ENCODE measurements at places on chromosomes 3 and 15. TPM values are rescaled to one million over a fixed set of nuclear protein-coding genes. Genes with fewer than 3 reads are reported as not detected.
A peak's percentile ranks its signal among the peaks of the same experiment; 100 is the strongest.

The MYRIP gene
- 12.0 TPM for total RNA-seq

The TERB2 gene
- total RNA-seq, result not detected

DNA sequence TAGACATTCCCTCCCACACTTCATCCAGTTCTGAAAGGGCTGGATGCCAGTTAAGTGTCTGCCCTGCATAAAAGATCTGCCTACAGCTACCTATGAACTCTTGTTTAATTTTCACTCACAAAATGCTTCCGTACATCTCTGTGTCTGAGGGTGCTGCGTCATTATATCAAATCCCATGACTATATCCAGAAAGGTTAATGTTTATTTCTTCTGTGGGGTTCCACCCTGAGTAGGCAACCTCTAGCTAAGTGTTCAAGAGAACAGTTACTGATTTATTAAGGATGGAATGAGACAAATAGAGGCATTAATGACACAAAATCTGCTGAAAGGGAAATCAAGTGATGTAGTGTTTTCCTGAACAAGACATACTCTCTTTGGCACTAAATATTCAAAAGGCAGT is 220.2 kb downstream of the MTHFS start:
- no peaks in the 10 kb centered on the region for H3K36me3 ChIP-seq
- no peaks in the 10 kb centered on the region for H3K27me3 ChIP-seq
- DNase-seq, result no peak

- DNase-seq, result no peak
- no peak overlapping the region for H3K27ac ChIP-seq
- H3K27me3 ChIP-seq, result no peaks in the 10 kb centered on the region
- no peaks in the 10 kb centered on the region for H3K36me3 ChIP-seq
- H3K4me1 ChIP-seq, result no peaks in the 10 kb centered on the region
Measured at GRCh38 chr3:87801409-87801808, 257.4 kb downstream of the CGGBP1 start.

DNA sequence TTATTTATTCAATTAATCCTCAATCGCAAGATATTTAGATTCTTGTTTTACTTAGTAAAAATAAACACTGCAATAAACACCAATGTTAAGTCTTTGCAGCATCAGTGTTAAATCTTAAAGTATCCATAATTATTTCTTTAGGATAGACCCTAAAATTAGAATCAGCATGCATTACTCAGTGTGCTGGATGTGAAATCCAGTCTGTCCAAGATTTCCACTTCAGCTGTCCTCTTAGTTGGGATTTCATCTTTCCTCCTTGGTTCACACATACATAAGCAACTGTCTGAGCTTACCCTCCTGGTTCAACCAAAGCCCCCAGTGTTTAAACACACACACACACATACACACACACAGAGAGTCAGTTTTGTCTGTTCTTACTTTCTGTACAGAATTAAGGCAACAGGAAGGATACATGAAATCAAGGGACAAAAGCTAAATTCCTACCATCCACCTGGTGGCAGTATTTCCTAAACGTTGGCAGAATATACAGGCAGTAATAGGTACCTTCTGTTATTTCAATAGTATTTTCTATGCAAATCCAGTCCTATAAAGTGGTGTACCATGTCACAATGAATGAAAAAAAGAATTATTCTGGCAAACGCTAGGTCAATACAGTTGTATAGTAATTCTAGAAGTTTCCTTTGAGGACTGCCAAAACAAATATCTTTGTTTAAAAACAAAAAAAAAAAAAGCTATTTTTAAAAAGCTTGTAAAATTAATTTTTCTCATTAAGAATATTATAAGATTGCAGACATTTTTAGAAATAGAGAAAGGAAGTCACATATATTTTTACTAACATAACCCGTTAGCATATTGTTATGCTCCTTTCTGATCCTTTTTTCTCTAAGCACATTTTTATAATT is 27.3 kb upstream of the DMXL2 start:
- no peak for DNase-seq
- H3K27ac ChIP-seq, result no peak overlapping the region
- H3K27me3 ChIP-seq, result no peaks in the 10 kb centered on the region
- H3K36me3 ChIP-seq, result no peaks in the 10 kb centered on the region
- H3K4me3 ChIP-seq, result no peak overlapping the region

DNA sequence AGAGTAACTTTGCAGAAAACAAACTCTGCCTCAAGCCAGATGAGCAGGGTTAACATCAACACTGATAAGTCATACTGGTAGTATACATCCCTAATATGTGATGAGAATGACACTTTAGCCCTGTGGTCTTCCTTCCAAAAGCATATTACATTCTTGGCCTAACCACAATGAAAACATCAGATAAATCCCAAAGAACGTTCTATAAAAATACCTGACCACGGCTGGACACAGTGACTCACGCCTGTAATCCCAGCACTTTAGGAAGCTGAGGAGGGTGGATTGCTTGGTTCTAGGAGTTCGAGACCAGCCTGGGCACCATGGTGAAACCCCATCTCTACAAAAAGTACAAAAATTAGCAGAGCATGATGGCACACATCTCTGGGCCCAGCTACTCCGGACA is 4.7 kb downstream of the TMCC1 start:
- DNase-seq, result no peak
- H3K4me1 ChIP-seq, result no peaks in the 10 kb centered on the region
- H3K36me3 ChIP-seq, result no peaks in the 10 kb centered on the region
- peak overlapping the region; percentile 18 for H3K27ac ChIP-seq
- no peak overlapping the region for H3K4me3 ChIP-seq

- no peaks in the 10 kb centered on the region for H3K4me1 ChIP-seq
- H3K4me3 ChIP-seq, result no peak overlapping the region
- DNase-seq, result no peak
- H3K27ac ChIP-seq, result no peak overlapping the region
- no peaks in the 10 kb centered on the region for H3K36me3 ChIP-seq
Measured at GRCh38 chr3:36397841-36398240, 17.5 kb downstream of the STAC start.
